ENCODE measurements at places on chromosomes 2 and 18.

GRCh38 chr2:239143858-239144712 lies 256.7 kb downstream of the HDAC4 start:
- DNase-seq: no peak

DNA sequence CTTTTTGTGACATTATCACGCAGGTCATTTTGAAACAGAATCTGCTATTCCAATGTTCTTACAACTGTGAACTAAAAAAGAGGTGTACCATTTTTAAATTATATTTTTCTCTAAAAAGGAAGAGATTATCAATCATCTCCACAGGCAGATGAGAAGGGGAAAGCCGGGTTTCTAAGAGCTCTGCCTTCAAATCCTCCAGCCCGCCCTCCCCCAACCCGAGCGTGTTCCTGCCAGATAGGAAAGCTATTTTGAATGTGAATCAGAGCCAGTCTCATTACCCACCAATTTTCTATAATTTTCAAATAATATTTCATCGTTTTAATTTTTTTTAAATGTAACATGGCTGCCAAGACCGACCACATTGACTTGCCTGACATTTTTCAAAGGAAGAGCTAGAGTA lies 65.9 kb downstream of the KCNF1 start:
- DNase-seq: no peak

DNA sequence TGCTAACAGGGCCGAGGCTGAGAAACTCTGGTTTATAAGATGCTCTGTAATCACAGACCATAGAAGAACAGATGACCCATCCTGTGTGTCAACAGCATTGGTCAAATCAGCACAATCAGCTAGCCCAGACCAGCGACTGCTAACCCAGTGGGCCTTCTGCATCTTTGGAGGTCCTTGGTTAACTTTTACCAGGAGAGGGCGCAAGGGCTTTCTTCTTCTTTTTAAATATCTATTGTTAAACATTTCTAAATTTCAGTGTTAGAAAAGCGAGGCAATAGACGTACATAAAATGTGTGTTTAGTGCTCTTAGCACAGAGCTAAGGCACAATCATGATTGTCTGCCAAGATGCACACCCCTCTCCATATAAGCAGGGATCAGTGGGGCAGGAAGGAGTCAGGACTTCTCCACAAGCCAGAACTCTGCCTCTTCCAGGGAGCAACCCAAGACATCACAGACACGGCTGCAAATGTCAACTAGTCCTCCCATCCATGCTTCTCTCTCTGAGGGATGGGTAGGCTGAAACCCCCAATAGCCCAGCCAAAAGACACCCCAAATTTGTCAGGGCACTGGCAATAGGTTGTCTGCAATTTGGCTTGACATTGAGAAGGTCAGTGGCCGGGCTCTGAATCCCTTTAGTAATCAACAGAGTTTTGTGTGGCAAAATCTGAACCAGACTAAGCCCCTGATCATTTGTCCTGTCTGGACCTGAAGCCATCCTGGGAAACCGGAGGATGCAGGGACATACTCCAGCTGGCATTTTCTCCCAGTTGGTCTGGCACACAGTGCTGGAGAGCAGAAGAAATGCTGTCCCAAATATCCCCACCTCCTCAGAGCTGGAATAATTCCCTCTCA lies 188.2 kb downstream of the BCL2 start:
- DNase-seq: peak; percentile 35

GRCh38 chr2:170201275-170201674 lies 23.3 kb downstream of the MYO3B start:
- DNase-seq: no peak

DNA sequence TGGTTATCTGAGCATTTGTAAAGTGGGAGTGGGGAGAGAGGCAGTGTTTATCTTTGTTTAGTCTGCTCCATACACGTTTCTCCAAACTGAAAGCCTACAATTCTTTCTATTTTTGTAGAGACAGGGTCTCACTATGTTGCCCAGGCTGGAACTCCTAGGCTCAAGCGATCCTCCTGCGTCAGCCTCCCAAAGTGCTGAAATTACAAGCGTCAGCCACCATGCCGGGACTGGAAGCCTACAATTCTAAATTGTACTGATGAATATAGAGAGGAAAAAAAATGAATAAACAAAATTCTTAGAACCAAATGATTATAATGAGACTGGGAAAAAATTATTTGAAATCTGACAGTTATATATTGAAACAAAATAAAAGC lies 1.4 kb upstream of the ZFAND2B start:
- DNase-seq: no peak

DNA sequence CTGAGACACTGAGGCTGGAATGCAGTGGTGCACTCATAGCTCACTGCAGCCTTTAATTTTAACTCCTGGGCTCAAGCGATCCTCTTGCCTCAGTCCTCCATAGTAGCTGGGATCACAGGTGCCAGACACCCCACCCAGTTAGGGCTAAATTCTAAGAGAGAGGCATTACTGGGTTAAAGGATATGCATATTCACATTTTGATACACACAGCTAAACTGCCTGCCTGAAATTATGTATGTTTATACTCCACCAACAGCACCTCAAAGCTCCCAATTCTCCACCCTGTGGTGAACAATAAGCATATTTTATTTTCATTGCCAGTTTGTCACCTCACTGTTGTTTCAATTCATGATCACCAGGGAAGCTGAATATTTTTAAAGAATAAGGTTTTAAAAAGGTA lies 18.7 kb upstream of the MCM6 start:
- no peak for DNase-seq
